ENCODE measurements at places on chromosomes 4 and X.

DNA sequence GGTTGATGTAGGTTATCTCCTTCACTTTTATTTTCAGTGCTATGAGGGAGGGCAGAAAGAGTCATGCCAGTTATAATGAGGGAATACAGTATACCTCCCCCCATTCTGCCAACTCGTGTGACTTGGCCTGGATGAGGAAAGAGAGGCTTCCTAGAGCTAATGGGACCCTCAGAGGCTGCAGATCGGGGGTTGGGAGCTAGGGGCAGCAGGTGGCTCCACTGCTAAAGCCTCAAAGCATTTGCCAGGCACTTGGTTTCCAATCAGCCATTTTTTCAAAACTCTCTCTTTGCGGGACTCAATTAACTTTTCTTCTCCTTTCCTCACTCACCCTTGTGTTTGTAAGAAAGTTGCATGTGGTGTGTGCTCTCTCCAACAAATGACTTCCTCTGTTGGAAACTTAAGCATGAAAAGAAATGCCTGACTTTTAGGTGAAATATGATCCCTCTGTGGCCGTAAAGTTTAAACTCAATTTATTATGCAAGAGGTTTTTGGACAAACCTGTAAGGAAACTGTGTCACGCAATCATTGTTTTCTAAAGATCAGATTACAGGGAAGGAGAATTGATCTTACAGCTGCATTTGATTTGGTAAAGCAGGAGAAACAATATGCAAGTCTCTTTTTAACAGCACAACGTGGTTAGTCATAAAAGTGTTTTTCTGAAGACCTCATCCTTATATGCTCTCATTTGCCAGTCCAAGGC is 7.0 kb downstream of the SFRP2 start:
- peak overlapping the region; percentile 33 for H3K4me3 ChIP-seq
- H3K27me3 ChIP-seq: no peaks in the 10 kb centered on the region
- peak; percentile 38 for DNase-seq

DNA sequence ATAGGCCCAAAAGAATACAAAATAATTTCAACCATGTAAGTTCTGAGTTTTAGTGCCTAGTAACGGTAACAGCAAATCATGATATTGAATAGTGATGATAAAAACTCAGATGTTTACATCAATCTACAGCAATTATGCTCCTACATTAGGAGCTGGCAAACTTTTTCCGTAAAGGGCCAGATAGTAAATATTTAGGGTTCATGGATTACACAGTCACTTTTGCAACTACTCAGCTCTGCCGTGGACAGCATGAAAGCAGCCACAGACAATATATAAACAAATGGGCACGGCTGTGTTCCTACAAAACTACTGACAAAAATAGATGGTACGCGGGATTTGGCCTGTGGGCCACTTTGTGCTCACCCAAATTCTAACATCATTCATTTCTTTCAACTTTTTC is 167.8 kb upstream of the NAP1L5 start:
- peaks cover 4% of the 10 kb centered on the region for H3K4me1 ChIP-seq
- H3K27ac ChIP-seq: no peak overlapping the region
- DNase-seq: no peak

- DNase-seq: no peak
- peak overlapping the region; percentile 88 for H3K27ac ChIP-seq
- H3K4me1 ChIP-seq: peaks cover 62% of the 10 kb centered on the region
- no peak overlapping the region for H3K4me3 ChIP-seq
These were observed 44.4 kb downstream of the RBM47 start for GRCh38 chr4:40585201-40585799.

GRCh38 chr4:103478210-103478609 is 241.6 kb downstream of the TACR3 start:
- no peak for DNase-seq
- peaks cover 6% of the 10 kb centered on the region for H3K27me3 ChIP-seq
- H3K4me3 ChIP-seq: no peak overlapping the region
- H3K27ac ChIP-seq: no peak overlapping the region

GRCh38 chr4:173990126-173990868 is 293.2 kb downstream of the FBXO8 start:
- H3K4me3 ChIP-seq: no peak overlapping the region
- no peaks in the 10 kb centered on the region for H3K36me3 ChIP-seq
- no peaks in the 10 kb centered on the region for H3K4me1 ChIP-seq
- H3K27me3 ChIP-seq: no peaks in the 10 kb centered on the region
- DNase-seq: no peak

DNA sequence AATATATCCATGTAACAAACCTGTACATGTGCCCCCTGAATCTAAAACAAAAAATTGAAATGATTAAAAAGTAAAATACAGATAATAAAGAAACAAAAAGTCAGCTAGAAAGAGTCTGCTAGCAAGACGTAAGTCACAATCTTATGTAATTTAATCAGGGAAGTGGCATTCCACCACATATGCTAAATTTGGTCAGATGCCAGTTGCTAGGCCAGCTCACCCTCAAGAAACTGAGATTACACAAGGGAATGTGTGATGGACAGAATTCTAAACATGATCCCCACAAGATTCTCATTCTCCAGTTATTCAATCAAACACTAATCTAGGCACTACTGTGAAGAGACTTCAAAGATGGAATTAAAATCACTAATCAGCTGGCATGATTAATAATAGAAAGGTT is 689.3 kb downstream of the CENPC start:
- no peak overlapping the region for H3K4me3 ChIP-seq
- H3K27me3 ChIP-seq: no peaks in the 10 kb centered on the region
- no peak for DNase-seq
- H3K36me3 ChIP-seq: peaks cover 4% of the 10 kb centered on the region

GRCh38 chrX:123084797-123085196 is 99.3 kb upstream of the GRIA3 start:
- peak overlapping the region; percentile 80 for H3K27ac ChIP-seq
- no peak overlapping the region for H3K4me3 ChIP-seq
- peaks cover 18% of the 10 kb centered on the region for H3K4me1 ChIP-seq
- no peak for DNase-seq
- H3K27me3 ChIP-seq: peaks cover 13% of the 10 kb centered on the region

DNA sequence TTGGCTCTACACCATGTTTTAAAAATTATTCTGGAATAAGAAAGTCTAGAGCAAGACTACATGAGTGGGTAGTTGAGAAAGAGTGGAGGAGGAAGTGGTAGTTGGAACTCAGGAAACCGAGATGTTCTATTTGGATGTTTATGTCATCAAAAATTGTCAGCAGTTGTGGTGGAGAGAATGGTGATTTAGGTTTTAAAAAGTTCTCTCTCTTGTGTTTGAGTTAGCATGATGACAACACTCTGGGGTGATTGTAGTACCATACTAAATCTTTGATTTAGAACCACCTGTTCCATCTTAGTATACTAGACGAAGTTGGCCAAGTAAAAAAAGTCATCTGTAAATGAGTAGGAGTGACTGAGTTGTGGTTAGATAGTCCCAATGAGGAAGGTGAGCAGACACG is 40.7 kb downstream of the KLHL2 start:
- no peak overlapping the region for H3K27ac ChIP-seq
- no peak for DNase-seq
- H3K36me3 ChIP-seq: peaks cover 2% of the 10 kb centered on the region
- no peaks in the 10 kb centered on the region for H3K27me3 ChIP-seq
- no peak overlapping the region for H3K4me3 ChIP-seq

DNA sequence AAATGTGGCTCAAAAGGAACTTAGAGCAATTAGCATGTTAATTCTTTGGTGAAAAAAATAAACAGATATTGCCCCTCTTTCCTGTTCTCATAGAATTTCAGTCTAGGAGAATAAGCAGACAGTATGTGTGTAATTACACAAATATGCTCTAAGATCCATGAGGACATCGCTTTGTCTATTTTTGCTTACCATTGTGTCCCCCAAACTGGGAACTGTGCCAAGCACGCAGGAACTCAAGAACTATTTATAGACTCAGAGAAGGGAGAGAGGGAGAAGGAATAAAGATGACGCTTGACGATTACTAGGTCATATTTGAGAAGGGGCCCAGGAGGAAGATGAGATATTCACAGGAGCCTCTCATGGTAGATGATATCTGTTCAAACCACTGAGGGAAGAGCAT is 692.6 kb downstream of the RAB28 start:
- no peaks in the 10 kb centered on the region for H3K4me1 ChIP-seq
- DNase-seq: no peak
- H3K27ac ChIP-seq: no peak overlapping the region
- no peaks in the 10 kb centered on the region for H3K27me3 ChIP-seq

- no peak overlapping the region for H3K27ac ChIP-seq
- no peak for DNase-seq
- H3K4me3 ChIP-seq: no peak overlapping the region
- H3K36me3 ChIP-seq: no peaks in the 10 kb centered on the region
These were observed 151.5 kb downstream of the CHIC2 start for GRCh38 chr4:53912766-53913497.

DNA sequence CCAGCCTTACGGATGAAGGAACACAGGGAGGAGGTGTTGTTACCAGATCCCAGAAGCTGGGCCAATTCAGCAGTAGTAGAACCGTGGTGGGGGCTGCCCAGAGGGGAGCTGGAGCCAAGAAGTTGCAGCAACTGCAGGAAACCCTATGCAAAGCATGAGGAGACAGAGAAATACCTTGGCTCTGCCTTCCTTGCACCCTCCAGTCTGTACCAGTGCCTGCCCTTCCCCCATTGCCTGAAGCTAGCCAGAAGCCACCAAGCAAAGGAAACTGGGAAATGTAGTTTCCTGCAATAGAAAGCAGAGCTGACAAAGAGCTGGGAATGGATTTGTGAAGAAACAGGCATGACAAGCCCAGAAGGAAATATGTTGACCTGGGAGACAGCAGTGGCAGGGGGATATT is 108.7 kb upstream of the FUNDC1 start:
- H3K36me3 ChIP-seq: no peaks in the 10 kb centered on the region
- 0 out of 2 replicates have a peak, but pooled peaks cover 3% of the 10 kb centered on the region for H3K4me1 ChIP-seq
- no peak overlapping the region for H3K27ac ChIP-seq
- no peak overlapping the region for H3K4me3 ChIP-seq
- H3K27me3 ChIP-seq: no peaks in the 10 kb centered on the region

DNA sequence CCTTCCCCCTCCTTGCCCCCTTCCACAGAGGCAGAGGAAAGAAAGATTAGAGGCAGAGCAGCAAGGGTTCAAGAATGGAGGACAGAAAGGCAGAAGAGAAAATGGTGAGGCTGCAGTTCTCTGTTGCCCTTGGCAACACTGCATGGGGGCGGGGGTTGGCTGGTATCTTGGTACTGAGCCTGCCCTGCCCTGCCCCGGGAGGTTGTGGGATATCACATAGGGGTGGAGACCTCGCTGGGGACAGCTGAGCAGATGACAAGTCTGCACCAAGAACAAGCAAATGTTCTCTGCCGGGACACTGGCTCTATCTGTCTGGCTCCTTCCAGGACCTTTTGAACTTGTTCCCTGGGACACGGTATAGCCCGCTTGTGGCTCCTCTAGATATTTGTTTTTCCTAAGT is 39.8 kb downstream of the NHS start:
- peak overlapping the region; percentile 35 for H3K4me3 ChIP-seq
- peaks cover 58% of the 10 kb centered on the region for H3K4me1 ChIP-seq
- H3K27ac ChIP-seq: no peak overlapping the region
- H3K27me3 ChIP-seq: no peaks in the 10 kb centered on the region
- H3K36me3 ChIP-seq: no peaks in the 10 kb centered on the region
- DNase-seq: peak; percentile 25
